Right hindlimb (tissue), 1 donor: ENCODE measurements at places on chromosomes 5 and 9.

DNA sequence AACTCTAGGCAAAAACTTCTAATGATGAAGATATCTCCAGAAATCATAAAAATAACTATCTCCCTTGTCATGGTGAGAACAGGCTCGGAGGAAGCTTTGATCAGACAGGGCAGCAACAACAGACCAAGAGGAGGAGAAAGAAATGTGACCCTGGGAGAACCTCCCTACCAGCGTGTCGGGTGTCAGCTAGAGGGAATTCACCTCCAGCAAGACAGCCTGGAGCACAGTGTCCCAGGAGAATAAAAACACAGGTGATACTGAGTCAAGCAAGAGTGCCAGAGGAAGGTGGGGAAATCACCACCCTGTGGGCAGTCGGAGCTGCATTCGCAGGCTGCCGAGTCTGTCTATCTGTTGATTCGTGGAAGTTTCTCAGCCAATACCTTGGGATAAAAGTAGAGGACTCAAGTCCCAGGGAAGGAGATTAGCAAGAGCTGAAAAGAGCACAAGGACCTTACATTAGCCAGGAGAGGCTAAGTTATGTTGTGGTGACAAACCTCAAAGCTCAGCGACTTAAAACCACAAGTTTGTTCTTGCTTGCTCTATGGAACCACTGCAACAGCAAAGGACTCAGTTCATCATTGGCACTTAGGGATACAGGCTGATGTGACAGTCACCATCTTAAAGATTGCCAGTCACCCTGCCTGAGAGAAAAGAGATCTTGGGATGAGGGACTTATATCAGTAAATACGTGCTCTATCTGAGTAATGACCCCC, 598.3 kb downstream of the CCDC171 start:
- DNase-seq, result no peak

DNA sequence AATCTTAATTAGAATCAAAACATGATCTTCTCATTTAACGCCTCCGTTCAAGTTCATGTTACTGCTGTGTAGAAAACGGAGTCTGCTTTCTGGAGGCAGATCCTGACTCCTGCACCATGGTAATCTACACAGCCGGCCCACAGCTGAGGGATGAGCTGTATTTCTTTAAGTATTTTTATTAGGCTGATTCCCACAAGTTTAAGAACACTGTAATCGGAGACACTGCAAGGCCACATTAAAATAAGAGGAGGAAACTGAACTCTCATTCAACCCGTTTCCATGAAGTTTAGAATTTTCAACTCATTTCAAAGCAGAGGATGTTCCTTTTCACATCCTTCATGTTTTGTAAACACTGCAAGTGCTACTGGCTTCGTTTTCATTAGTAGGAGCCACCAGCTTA, 372.2 kb downstream of the NFIB start:
- peak; percentile 72 for DNase-seq

- no peak for DNase-seq
Observed at GRCh38 chr9:99509900-99510535, 287.9 kb downstream of the SEC61B start.

DNA sequence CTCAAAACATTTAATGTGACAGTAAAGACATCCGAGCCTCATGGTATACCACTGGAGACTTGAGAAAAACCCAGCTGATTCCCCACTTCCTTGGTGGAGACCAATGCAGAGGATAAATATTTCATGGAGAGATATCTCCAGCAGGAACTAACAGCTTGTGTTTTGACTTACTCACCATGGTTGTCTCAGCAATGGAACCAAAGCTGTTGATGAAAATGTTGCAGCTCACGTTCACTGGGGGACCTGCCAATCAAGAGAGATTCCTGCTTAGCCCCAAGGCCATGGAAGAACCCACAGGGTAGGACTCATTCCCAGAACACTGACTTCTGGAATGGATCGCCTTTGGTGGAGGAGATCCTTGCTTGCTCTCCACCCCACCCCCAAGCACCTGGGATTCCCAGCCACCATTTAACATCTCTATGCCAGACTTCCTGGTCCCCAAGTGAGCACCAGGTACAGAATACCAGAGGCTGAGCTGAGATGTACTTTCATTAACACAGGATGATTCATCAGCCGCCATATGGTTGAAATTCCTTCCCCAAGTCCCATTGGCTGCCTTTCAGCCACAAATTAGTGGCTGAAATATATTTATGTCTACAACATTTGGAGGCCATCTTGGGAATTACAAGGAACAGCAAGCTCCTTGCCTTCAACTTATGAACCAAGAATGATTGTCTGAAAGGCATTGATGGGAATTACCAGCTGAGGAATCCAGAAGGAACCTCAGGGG, 37.9 kb downstream of the GLRA1 start:
- DNase-seq, result no peak

- DNase-seq, result no peak
Observed at GRCh38 chr5:97545886-97546535, 363.0 kb upstream of the RIOK2 start.

DNA sequence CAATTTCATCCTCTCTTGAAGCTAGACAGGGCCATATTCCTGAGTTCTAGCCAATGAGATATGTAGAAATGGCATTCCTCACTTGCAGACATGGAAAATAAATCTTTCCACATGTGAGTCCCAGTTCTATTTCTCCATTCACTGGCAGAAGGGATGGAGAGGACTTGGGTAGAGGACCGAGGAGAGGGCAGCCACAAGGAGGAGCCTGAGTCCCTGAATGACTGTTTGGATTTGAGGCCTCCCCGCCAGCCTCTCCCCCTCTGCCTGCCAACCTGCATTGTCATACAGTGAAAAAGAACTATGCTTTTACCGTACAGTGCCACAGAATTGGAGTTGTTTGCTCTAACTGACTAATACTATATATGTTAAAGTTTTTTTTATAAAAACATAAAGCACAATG, 583.0 kb upstream of the WWC1 start:
- no peak for DNase-seq

GRCh38 chr5:55599148-55600050, 64.6 kb upstream of the PLPP1 start:
- DNase-seq, result peak; percentile 24

DNA sequence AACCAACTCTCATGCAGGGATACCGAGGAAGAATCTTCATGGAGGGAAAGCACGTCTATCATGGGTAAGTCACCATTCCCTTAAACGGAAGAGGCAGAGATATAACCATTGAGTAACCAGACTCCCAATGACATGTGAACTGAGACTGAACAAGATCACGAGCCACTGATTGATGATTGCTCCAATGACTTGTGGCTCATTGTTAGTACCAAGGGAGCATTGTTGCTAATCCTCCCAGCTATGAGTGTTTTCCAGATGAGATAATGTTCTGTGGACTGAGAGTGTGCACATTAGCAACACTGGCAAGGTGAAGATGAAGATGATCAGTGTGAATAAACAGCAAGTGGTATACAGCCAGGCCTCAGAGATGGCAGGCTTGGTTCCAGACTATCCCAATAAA, 219.2 kb upstream of the MAP3K1 start:
- DNase-seq, result no peak

- peak; percentile 3 for DNase-seq
Observed at GRCh38 chr9:129270205-129270604, 92.1 kb upstream of the IER5L start.

GRCh38 chr5:156137071-156137869, 189.7 kb upstream of the SGCD start:
- DNase-seq, result no peak

DNA sequence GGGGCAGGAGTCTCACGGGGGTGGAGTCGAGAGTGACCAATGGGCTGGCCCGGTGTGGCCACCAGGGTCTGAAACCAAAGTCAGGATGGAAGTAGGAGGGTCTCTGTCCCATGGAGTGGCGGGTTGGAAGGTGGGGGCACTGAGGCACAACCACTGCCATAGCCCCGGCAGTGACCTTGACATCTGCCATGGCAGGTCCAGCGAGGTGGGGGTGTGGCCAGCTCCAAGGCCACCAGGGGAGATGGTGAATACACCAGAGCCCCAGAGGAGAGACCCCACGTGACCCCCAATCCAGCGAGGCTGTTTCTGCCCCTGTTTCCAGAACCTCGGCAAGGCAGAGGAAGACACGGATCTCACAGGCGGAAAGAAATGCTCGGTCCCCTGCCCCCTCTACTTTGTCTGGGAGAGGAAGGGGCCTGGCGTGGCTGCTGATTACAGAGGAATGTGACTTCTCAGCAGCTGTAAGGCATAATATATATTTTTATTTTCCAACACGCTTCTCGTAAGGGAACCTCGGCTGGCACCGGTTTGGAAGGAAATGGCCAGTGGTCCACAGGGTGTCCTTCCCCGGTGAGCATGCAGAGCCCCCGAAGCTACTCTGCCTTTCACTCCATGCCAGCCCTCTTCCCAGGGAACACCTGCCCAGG, 105.7 kb upstream of the SARDH start:
- no peak for DNase-seq

- no peak for DNase-seq
Observed at GRCh38 chr9:108207561-108208165, 648.1 kb downstream of the ACTL7B start.

DNA sequence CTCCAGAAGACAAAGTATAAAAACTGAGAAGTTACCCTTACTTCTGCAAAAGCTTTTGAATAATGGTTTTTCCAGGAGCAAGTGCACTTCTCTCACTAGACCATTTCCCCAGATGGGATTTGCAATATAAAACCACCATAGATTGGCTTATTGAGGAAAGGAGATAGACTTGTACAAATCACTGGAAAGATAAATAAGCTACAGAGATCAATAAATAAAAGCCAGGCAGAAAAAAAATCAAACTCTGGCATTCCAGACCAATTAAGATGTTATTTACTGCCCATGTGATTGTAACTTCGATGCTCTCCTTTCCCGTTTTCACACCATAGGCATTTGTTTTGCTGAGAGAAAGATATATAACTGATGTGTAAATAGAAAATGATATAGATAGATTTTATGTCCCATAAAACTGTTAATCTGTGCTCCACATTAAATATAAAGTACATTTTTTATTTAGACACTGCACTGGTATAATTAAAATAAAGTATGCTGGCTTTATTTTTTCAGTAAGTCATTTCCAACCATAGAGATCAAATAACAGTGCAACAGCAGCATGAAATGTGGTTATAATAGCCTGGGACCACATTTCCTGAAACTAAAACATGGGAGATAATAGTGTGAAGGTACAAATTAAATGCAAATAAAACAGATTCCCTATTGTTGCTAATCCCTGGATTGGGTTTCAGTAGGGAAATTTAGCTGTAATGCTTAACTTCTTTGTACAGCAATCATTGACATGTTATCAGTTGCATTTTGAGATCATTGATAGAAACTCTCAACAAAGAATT, 177.7 kb downstream of the NR2F1-AS1 start:
- no peak for DNase-seq

DNA sequence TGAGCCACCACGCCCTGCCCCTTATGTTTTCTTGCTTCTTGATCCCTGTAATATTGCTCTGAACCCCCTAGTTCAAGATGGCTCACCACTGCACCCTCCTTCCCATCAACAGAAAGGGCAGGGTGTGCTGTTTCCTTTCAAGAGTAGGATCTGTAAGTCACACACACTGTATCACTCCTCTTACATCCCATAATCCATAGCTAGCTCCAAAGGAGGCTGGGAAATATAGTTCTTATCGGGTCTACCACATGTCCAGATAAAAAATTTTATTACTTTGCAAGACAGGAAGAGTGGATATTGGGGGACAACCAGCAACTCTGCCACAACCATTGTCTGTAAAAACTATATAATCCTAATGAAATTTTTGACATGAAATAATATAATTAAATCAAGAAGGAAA, 79.6 kb downstream of the C9orf50 start:
- no peak for DNase-seq

DNA sequence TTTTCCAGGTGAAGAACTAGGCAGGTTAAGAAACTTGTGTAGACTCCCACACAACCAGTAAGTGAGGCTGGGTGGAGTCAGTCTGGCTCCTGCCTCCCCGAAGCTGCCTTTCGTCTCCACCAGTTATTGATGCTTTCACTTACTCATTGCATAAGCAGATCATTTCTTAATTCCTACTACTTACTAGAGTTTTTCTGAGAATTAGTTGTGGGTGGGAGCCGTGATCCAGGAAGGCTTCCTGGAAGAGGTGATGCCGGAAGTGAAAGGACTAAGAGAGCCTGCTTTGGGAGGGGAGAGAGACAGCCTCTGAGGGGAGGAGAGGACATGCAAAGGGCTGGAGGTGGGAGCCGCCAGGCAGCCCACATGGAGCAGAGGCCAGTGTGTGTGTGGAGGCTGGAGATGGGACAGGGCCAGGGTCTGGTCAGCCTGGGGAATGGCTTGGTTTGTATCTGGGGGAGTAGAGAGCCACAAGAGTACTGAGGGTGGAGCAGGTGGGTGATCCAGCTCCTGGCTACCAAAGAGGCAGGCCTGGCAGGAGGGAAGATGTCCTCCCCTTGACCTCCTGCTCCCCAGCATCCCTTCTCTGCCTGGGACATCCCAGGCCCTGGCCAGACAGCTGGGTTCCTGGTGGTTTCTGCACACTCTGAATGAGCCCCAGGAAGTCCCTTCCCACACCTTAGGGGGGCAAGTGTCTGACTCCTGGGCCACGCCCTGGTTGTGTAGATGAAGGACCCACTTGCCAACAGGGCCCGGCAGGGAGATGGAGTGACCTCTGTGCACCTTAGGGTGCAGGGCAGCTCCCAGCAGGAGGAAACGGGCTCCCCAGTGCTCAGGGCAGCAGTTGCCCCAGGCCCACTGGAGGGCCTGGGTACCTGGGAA, 12.2 kb upstream of the CARD19 start:
- DNase-seq, result no peak

GRCh38 chr5:116908537-116908936, 333.9 kb upstream of the SEMA6A start:
- DNase-seq, result no peak

DNA sequence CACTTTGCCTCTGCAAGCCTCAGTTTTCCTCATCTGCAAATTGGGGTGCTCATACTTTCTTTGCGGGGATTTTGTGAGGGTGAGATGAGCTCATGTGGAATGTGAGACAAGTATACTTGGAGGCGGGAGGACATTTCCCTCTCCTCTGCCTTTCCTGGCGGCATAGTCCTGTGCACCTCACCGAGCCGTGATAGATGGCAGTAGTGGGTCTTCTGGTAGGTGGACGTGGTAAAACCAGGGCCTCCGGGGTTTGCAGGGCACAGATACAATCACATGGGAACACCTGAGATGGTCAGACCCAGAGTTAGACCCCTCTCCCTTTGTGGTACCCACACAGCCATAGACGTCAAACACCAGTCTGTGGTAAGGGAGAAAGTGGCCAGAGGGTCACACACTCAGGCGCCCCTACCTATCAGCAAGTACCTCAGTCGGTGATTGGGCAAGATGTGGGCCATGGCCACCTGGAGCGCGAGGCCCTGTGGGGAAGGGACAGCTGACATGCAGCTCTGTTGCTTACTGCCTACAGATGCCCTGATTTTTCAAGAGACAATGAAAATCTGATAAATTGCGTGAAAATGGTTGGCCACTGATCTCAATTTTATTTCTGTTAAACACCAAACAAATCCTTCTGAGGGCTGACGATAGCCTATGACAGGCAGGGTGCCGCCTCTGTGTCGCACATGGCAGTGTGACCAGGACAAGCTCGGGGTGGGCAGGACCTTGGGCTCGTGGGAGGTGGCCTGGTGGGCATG, 9.9 kb downstream of the ERGIC1 start:
- DNase-seq, result peak; percentile 7
